Fibroblast of skin of left biceps (primary cell): ENCODE measurements at places on chromosomes 5 and 9.
A peak's percentile ranks its signal among the peaks of the same experiment; 100 is the strongest.

DNA sequence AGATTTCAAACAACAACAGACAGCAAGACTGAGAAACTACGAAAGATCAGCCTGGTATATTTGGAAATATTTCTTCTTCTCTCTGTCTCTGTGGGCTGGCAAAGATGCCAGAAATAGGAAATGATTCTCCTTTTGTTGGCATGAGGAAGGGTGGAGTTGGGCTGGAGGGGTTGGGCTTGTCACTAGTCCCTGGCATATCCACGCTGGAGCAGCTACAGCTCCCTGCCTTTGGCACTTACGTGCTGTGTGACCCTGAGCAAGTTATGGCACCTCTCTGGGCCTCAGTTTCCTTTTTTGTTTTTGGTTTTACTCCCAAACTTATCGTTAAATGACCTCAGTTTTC lies 354 bp upstream of the KCNMB1 start:
- DNase-seq, result no peak

- no peak for DNase-seq
These were observed 70.0 kb downstream of the RXRA start for GRCh38 chr9:134396258-134396742.

GRCh38 chr9:16031971-16032370 lies 479.1 kb downstream of the CCDC171 start:
- no peak for DNase-seq

DNA sequence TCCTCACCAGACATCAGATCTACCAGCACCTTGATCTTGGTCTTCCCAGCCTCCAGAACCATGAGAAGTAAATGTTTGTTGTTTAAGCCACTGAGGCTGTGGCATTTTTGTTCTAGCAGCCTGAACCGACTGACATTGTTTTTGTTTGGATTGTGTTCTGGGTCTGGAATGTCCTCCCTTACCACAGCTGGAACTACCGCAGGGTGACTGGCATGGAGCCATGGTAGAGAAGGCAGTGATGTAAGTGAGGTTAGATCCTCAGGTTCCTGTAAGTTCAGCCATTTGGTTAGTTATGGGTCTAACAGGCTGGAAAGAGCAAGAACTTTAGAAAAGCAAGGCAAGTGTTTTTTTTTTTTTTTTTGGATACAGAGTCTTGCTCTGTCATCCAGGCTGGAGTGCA lies 209.3 kb downstream of the DAB2IP start:
- DNase-seq, result no peak

- DNase-seq, result no peak
These were observed 19.3 kb downstream of the MOCS2 start for GRCh38 chr5:53090229-53090628.

GRCh38 chr9:127569886-127570401 lies 42.1 kb upstream of the STXBP1 start:
- no peak for DNase-seq

DNA sequence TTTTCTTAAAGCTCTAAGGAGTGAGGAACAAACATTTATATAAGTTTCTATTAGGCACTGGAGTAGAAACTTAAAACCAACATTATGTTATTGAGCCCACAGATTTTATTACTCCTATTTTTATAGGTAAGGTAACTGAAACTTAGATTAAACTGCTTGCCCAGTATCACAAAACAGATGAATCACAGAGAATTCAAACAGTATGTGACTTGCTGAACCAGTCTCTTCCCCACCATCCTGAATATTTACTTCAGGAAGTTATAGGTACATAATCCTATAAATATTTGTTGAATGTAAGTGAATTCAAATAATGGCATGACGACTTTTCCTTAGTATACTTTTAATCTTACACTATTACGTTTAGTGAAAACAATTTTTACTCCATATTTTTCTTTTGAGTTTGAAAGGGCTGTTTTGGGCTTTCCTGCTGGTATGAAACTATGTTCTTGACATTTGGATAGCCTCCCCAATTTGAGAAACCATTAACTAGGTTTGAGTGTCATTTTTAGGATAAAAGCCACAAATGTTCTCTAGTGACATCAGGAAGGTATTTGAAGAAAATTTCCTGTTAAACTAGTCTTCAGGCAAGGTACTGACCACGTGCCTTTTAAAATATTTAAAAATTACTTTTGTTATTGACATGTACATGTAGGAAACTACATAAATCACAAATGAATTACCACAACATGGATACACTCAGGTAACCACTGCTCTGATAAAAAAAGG lies 39.3 kb downstream of the PRRC1 start:
- no peak for DNase-seq

- peak; percentile 56 for DNase-seq
These were observed 128.7 kb upstream of the OTULINL start for GRCh38 chr5:14452685-14453454.

GRCh38 chr5:45402804-45403455 lies 293.2 kb downstream of the HCN1 start:
- DNase-seq, result no peak

DNA sequence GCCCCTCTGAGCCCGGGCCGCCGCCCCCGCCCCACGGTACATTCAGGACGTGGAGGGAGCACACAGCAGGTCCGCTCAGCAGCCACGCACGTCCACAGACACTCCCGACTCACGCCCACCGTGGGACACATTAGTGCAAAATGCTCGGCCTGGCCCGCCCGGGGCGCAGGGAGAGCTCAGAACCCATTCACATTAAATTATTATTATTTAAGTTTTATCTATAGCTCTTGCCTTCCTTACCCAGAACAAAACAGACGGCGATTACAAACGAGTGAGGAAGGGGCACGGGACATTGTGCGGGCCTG lies 47.5 kb upstream of the UBAC1 start:
- no peak for DNase-seq

- no peak for DNase-seq
These were observed 286.0 kb upstream of the DAP start for GRCh38 chr5:11047030-11047429.

DNA sequence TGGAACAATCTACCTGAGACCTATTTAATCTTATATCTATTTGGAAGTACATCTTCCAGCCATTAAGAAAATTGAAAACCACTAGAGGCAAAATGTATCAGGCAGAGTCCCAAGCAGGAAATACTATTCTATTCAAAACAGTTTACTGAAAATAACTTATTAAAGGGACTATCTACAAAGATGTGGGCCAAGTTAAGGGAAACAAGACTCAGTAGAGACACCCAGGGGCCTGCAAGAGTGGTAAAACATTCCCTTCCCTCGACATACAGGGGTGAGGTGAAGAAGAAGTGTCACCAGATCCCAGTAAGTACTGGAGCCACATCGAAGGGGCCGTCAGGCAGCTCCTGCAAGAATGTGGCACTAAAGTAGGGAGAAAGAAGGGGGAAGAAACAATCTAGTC lies 12.1 kb upstream of the NRG2 start:
- DNase-seq, result no peak

DNA sequence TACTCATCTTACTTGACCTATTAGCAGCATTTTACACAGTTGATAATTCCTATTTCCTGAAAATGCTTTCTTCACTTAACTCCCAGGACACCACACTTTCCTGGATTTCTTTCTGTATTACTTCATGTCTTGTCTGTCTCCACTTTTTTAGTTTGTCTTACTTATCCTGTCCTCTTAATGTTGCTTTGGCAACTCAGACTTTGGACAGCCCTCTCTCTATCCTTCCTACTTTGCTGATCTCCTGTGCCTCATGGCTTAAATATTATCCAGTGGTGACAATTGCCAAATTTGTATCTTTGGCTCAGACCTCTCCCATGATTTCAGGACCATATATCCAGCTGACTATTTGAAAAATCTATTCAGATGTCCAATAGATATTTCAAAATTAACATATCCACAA lies 39.8 kb upstream of the NUDT12 start:
- no peak for DNase-seq

GRCh38 chr5:63700241-63700640 lies 262.0 kb downstream of the HTR1A start:
- no peak for DNase-seq

- DNase-seq, result peak; percentile 77
These were observed 259.5 kb downstream of the BNC2 start for GRCh38 chr9:16611001-16611400.

DNA sequence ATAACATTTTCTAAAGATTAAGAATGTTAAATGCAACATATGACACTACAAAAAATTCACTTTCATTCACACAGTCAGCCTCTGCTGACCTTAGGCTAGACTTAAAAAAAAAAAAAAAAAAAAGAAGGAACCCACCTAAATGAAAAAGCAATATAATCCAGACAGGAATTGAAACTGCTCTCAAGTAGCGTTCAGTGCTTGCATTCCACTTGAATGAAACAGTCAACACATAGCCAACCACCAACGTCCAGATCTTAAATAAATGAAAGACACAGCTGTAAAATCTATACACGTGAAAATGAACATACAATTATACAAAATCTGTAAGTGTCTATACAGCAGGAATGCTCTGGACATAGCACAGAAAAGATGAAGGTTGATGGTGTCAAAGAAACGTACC lies 11.4 kb downstream of the TMEM245 start:
- no peak for DNase-seq

- no peak for DNase-seq
These were observed 566.6 kb downstream of the ZNF608 start for GRCh38 chr5:124179819-124180218.

GRCh38 chr9:72353455-72354116 lies 11.4 kb downstream of the ZFAND5 start:
- no peak for DNase-seq

GRCh38 chr5:861442-862366 lies 10.9 kb upstream of the ZDHHC11 start:
- no peak for DNase-seq

DNA sequence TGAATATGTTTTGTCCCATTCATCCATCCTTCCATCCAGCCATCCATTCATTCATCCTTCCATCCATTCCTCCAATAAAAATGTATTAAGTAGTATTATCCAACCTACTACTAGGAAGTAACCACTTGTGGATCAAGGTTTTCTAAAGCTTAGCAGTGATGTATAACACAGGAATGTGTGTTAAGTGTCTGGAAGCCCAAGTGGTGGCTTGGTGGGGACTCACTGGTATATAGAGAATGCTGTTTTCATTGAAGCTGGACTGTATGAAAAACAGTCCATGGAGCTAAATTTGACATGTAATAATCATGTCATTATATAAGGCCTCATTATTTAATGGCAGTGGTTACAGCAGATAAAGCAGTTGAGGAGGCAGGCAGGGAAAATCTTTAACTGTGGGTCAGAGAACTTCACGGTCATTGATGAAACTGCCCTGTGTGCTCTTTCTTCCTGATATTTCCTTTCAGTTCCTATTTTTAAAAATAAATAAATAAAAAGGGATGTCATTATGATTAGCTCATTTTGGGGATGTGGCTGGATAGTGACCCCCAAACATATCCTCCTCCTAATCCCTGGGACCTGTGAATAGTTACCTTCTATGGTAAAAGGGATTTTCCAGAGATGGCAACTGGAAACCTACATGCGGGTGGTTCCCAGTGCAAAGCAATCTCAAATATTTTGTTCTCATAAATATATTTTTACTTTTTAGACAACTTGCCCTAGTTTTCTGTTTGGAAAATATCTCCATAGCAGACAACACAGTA lies 82.3 kb downstream of the DAPK1 start:
- no peak for DNase-seq

GRCh38 chr9:127081250-127082185 lies 40.9 kb downstream of the ANGPTL2 start:
- no peak for DNase-seq

DNA sequence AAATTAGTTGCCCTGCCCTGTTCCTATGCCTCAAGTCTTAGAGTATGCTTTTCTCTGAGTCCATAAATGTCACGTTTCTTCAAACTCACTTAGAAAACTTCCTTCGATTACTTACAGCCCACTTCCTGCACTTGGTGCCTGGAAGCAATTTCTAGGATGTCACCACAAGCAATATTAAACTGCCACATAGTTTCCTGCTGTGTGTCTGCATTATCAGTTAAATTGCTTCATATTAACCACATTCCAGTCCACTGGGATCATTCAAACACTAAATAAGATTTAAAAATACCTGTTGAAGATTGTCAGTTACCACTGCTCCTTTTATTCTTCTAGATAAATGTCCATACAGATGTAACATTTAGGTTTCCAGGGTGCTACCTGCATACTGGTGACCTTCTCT lies 4.1 kb downstream of the DENND1A start:
- no peak for DNase-seq

- no peak for DNase-seq
These were observed 287.9 kb downstream of the SEC61B start for GRCh38 chr9:99509900-99510535.

GRCh38 chr9:80842389-80842788 lies 847.0 kb downstream of the TLE1 start:
- DNase-seq, result no peak

GRCh38 chr5:30113542-30113941 lies 1079.9 kb upstream of the CDH6 start:
- DNase-seq, result no peak

- DNase-seq, result no peak
These were observed 31.0 kb downstream of the PCDHGC5 start for GRCh38 chr5:141519605-141520565.

- no peak for DNase-seq
These were observed 61.4 kb downstream of the TSSK1B start for GRCh38 chr5:113373426-113373825.

DNA sequence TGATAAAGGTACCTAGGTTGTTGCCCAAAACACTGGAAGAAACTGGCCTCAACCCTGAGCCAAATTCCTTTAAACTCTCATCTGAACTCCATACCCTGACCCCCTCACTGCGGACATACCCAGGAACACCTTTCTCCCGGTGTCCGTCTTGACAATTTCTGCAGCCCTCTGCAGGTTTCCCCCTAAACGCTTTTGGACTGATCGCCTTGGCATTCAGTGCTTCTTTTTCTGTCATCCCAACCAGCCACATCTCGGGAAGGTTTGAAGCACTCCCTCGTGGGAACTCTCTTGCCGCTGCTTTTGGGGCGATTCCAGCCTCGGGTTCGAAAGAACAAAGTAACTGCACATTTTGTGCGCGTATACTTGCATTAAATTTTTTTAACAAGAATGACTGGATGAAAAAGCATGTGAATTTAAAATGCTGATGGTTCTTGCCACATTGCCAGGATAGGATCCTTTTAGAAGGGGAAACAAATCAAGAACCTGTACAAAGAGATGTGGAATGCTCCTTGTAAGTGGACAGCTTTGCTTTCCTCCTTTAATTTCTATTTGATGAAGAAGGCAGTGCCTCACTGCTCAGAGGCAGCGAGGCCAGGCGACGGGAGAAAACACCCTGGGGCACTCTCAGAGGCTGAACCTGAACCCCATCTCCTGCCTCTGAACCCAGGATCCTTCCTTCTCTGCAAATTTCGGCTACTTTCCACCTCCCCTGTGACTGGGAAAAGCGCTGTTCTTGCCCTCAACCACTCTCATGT lies 615 bp downstream of the PSMD5 start:
- no peak for DNase-seq

- DNase-seq, result peak; percentile 57
These were observed 108.1 kb downstream of the TMEM174 start for GRCh38 chr5:73280821-73281746.
